Fibroblast of villous mesenchyme (primary cell): ENCODE measurements at places on chromosomes 7 and 10. TPM values are rescaled to one million over a fixed set of nuclear protein-coding genes. Genes with fewer than 3 reads are reported as not detected.

Gene ARHGEF5
- 1.9 and 3.9 TPM in 2 replicates for total RNA-seq

DNA sequence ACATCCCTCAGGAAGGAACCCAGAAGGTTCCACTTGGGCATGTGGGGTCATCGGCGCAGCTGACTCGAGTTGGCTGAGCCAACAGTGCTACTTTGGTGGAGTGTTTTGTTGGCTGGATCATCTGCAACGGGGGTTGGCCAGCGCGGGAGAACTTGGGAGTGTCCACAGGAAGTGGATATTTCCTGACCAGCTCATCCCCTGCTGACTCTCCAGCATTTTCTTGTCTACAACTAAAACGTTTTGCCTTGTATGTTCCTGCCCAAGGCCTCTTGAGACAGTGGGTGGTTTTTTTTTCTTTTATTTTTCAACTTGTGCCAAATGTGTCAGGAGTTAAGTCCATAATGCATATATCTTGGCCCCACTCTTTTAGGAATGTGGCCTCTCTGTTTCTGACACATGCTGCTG lies 208.6 kb downstream of the ZNF365 start:
- DNase-seq = peak; percentile 96

DNA sequence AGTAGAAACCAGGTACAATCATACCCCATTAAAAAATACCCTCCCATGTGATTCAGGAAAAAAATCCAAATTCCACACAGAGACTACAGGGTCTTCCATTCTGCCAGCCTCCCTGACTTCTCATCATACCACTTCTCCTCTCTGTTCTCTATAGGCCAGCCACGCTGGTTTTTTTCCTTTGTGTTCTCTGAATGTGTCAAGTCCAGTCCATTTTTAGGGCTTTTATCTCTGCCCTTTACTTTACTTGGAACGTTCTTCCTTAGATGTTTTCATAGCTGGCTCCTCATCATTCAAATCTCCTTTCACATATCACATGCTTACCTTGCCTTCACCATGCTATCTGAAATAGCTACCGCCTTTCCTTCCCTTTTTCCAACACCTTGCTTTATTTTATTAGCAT lies 597.6 kb downstream of the PHTF2 start:
- DNase-seq = no peak

DNA sequence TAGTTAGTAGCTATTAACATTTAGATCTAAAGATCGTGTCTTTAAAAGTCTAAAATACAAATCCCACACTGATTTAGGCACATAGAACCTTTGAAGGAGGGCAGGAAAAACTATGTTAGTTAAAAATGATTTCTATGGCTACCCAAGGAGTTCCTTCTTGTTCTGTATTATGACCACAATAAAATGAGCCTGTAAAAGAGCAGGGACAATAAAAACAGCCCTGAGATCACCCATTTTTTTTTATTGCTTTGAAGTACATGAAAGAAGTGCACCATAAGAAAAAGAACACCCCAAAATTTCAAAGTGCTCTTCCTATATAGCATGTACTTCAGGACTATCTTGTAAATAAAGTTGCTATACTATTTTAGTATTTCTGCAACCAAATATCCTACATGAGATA lies 29.8 kb downstream of the RTKN2 start:
- no peak for DNase-seq

DNA sequence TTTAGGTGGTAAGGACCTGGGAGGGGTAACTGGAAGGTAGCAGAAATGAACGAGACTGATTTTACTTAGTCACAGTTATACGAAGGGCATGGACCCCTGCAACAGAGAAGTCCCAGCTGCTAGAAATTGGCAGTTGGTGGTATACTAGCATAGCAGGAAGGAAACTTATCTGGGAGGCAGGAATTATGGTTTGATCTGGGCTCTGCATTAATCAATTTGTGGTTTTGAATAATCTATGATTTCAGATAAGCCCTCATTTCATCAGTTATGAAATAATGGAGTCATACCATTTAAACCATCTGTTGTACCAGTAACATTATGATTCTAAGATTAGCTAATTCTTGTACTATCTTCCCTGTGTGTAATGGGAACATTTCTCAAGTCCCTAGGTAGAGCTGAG lies 54.0 kb upstream of the TMEM229A start:
- peak; percentile 16 for DNase-seq

- no peak for DNase-seq
These were observed 515.7 kb upstream of the GALNT17 start for GRCh38 chr7:70616211-70616610.

Gene AGAP3
- total RNA-seq = 59.2 and 83.8 TPM in 2 replicates

DNA sequence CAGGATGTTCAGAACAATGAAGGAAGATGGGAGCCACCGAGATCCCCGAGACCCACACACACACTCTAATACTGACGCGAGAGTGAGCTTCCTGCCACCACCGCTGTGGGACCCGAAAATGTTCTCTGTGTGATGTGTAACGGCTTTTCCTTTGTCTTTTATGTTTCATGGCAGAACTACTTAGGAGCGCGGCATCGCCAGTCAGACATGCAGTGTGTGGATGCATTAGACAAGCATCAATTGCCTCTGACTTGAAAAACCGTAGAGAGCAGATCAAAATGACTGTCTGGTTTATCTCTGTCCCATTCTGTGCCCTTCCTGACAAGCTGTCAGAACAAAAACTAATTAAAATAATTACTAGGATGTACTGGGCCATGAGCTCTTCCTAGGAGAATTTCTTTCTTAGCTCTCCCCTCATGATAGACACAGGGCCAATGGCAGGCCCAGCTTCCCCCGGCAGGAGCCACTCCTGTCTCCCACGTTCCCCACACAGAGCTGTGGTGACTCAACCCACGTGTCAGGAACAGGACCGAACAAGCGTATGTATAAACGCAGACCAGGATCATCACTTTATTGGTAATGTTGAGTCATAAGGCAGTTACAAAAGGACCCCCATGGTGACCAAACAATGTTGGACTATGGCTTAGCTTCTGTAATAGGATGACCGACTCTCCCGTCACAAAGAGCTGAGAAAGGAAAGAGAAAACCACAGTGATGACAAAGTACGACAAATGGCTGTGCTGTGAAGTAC lies 705.0 kb downstream of the PARD3 start:
- DNase-seq = peak; percentile 49

Gene TMEM196
- not detected in 2 replicates for total RNA-seq

- DNase-seq = no peak
These were observed 57.2 kb upstream of the SMNDC1 start for GRCh38 chr10:110361800-110362456.

DNA sequence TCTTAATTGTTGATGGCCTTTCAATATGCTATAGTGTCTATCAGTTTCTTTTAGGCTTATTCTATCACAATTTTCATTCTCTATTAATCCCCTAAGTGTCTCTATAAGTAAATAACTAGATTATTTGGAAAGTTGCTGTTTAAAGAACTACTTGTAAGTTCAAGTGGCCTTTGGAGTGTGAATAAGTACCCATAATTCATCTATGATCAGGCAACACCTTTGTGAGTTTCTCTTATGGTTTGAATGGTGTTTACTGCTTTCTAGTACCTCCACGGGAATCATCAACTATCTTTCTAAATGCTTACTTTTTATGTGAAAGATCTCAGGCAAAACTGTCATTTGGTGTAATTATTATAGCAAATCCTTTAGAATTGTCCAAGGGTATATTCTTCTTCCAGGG lies 166.7 kb downstream of the POU6F2 start:
- DNase-seq = no peak

Gene UCN3
- not detected in 2 replicates for total RNA-seq

Gene SYT15
- under 0.01 and 0.64 TPM in 2 replicates for total RNA-seq

DNA sequence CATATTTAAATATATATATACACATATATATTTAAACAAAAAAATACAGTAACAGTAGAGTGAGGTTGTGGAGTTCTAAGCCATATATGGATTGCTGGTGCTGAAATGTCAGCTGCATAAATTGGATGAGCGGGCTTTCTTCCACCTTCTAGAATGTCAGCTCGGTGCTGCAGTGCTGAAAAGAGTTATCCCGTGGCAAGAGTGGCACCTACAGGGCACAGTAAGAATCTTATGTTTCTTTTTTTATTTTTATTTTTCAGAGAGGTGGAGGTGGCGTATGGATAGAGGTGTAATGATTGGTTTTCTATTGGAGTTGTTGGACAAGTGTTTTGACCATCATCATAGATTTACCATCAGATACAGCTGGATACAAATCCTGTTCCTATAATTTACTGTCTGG lies 86.2 kb upstream of the DYNC1I1 start:
- DNase-seq = peak; percentile 65

Gene ELMO1
- total RNA-seq = under 0.01 TPM in 1 of 2 replicates, not detected in the other

DNA sequence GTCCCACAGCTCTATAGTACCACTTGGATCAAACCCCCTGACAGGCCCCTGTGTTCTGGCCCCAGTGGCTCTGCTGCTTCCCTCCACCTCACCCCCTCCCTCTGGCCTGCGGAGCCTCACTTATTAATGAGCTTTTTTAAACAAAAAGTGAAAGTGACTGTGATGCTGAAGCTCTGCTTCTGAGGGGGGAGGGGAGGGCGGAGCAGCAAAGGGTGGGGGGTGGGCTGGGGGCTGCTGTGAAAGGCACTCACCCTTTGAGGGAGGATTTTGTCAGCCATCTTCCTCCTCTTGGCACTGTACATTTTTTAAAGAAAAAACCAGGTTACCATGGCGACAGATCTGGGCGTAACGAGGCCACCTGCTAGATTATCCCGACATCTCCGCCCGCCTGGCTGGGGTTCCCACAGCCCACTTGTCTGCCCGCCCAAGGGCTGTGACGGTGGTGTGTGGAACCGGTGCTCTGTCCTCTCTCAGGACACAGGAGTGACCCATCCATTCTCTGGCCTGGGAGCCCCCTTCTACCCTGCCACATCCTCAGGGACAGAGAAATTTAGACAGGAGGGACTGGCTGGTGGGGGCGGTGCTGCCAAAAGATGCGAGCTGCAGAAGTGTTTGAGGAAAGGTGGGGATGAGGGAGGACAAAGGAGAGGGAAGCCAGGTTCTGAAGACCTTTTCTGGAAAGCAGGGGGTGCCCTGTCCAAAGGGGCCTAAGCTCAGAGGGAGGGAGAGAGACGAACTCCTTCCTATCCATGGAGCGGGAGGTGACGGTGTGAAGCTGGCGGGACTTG lies 4.9 kb downstream of the SMARCD3 start:
- DNase-seq = peak; percentile 22
